ENCODE measurements at places on chromosomes 11 and 22.

DNA sequence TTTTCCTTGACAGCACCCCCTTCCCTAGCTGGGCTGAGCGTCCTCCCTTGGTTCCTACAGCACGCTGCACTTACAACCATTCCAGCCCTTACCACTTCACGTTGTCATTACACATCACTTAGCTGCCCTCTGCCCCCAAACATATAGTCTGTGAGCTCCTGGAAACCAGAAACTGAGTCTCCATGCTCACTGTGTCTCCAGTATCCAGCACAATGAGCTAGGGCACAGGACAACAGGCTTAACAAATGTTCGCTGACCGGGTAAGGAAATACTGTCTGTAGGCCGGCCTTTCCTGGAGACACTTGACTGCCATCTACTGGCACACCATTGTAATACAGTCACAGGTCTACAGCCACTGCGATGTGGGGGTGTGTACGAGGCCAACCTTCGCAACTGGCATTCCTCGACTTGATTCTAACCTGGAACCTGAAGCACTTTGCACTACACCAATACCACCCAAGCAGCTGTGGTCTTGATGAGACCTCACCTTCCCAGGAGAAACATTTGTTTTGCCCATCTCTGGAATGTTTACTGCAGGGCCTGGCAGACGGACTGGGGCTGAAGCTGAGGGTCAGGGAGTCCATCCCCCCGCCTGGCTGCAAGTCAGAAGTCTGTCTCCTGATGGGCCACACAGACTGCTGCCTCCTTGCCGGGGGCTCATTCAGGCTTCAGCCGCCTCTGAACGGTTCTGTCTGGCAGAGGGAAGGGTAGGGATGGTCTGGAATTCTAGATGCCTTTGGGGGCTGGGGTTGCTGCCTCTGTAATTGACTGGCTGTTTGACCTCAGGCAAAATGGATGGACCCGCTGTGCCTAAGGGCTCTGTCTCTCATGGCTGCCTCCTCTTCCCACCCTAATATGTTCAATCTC is 72.0 kb downstream of the SYN3 start:
- peak; percentile 17 for DNase-seq

GRCh38 chr11:108788565-108789199 is 123.8 kb downstream of the DDX10 start:
- DNase-seq, result no peak

DNA sequence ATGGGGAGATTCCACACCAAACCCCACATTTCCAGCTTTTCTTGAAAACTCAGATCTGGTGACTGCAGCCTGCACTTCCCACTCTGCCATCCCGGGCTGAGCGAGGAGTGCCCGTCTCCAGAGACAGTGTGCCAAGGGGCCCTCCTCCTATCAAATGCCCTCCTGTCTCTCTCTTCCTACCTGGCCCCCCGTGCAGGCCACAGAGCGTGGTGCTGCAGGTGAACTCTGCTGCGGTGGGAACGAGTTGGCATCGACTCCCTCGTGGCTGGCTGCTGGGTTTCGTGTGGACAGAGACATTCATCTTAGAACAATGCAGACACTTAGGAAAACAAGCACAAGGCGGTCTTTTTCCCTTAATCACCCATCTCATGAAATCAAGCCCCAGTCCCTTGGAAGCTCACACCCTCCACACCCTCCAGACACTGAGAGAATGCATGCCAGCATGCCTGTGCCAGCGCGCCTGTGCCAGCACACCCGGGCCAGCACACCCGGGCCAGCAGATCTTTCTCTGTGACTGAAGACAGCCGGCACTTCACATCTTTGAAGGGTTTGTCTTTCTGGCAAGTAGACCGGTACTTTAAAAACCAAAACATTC is 65.0 kb downstream of the PARVB start:
- no peak for DNase-seq

DNA sequence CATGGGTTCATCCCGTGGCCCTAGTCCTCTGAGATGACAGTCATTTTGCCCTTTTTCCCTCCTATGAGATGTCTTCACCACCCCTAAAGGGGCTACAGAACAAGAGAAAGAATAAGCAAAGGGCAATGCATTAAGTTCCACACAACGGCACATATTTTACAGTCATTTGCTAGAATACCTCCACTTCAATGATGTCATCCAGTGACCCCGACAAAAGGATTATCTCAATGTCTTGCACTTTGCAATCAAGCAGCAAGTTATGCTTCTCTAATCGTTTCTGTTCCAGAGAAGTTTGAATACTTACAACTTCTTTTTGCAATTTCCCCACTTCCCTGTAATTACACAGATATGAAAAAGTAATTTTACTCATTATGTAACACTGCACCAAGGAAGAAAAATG is 49.9 kb downstream of the FAM118A start:
- DNase-seq, result no peak

- DNase-seq, result no peak
Observed at GRCh38 chr11:791658-792534, 2.0 kb upstream of the CEND1 start.

- no peak for DNase-seq
Observed at GRCh38 chr22:46735747-46736608, 2.1 kb downstream of the CERK start.

DNA sequence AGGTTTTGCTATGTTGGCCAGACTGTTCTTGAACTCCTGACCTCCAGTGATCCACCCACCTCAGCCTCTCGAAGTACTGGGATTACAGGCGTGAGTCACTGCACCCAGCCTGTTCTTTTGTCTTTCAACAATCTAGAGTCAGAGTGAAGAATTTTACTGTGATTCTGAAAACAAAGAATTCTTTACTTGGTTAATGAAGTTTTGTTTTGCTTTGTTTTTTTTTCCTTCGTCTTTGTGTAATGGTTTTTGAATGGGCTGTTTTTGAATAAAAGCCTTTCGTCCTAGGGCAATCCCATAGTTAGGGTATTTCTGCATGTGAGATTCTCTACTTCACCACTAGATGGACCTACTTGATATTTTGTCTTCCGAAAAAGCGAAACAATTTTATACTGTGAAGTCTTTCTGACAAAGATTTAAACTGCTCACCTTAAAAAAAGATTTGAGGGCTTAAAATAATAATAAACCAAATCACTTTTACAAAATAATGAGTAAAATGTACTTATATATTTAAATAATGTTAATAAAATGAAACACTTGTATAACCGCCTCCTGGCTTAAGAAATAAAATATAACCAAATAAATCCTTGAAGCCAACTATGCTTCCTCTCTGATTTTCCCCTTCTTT is 43.4 kb upstream of the SC5D start:
- DNase-seq, result peak; percentile 35

DNA sequence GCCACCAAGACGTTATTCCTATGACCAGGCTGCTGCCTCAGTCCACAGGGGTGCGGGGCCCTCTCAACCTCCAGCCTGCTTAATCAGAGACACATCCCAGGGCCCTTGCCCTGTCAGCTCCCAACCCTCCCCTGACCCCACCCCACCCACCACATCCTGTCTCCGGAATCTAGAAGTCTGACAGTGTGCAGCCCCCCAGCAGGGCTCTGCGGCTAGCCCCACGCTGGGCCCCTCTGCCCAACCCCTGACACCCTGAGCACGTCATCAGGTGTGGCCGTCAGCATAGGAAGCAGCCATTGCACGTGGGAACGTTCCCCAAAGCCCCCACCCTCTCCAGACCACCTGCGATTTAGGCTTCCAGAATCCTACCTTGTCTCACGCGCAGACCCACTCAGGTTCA is 34.3 kb upstream of the IGSF9B start:
- no peak for DNase-seq

DNA sequence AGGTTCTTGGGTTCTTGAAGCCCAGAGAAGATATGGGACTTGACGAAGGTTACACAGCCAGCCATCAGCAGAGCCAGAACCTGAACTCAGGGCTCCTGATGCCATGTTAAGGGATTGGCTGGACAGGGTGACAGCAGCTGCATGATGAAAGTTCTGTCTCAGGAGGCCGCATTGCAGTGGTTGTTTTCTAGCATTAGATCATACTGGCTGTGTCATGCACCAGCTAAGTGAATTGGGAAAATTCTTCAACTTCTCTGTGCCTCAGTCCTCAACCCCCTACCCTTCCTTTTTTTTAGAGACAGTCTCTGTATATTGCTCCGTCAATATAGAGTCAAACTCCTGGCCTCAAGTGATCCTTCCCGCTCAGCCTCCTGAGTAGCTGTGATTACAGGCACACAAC is 5.4 kb upstream of the LTBP3 start:
- no peak for DNase-seq

DNA sequence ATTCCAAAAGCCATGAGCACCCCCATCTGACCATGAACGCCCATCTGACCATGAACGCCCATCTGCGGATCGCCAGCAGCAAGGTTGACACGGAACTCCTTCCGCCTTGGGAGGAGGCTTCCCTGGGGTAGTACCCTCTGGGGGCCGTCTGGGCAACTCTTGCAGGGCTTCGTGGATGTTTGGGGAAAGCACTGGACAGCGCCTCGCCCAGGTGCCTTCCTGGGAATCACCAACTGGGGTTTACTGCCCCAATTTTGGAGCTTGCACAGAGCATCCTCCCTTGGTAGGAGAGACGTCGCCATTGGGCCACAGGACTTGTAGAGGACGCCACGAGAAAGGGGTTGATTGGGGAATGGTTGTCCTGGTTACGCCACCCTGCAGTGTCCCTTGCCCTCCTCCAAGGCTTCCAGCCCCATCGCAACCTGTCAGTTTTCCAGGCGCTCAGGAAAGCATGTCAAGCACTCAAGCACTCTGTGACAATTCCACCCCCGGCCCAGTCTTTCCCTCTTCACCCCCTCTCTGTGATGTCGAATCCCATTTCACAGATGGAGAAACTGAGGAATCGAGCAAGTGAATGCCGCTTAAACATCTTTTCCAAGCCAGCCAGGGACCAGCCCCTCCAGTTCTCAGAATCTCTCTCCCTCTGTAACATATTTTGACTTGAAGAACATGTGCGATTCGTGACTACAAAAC is 914 bp upstream of the PRDM11 start:
- DNase-seq, result no peak

GRCh38 chr11:29208117-29208516 is 808.7 kb downstream of the KCNA4 start:
- DNase-seq, result no peak

GRCh38 chr11:83921447-83922192 is 635.5 kb upstream of the CCDC90B start:
- no peak for DNase-seq

GRCh38 chr11:120352405-120352804 is 16.2 kb downstream of the ARHGEF12 start:
- no peak for DNase-seq

DNA sequence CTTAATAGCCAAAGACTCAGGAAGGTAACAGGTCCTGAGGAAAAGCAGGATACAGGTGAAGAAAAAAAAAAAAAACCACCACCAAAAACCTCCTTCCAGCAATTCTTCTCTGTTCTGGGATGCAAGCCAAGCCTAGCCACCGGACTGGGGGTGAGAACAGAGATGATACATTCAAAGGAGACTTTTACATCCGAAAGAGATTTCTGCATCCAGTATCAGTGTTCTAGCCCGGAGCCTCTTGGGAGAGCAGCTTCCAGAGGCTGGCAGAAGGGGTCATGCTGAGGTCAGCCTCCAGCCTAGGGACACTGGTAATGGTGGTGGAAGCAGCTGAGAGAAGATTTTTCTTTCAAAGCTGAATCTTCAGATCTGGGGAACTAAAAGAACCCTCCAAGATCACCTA is 76.2 kb downstream of the KCNC1 start:
- no peak for DNase-seq

DNA sequence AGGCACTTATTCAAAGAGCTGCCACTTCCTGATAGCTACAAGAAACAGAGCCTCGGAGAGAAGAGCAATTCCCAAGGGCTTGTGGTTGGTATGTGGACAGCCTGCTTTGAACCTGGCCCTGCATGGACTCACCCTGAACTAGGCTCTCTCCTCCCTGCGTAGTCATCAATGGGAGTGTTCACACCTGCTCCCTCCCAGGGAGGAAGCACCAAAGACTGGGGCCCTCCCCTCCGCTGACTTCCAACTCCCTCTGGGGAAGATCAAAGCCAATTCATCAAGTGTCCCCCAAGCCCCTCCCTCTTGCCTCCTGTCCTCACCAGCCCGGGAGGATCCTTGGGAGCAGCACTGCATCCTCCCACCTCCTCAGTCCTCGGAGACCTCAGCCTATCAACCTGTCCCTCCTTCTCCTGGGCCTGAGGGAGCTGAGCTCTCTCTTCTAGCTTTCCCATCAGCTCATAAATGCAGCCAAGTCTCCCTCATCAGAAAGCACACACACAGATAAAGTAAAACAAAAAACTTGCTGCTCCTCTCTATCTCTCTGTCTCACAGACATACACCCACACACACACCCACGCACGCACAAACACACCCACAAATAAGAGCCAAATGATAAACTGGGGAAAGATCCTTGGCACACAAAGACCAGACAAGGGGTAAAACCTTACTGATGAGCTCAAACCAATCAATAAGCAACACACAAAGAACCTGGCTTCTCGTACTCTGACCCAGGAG is 3.3 kb downstream of the A4GALT start:
- no peak for DNase-seq

GRCh38 chr11:26297189-26297975 is 34.5 kb upstream of the ANO3 start:
- DNase-seq, result no peak

DNA sequence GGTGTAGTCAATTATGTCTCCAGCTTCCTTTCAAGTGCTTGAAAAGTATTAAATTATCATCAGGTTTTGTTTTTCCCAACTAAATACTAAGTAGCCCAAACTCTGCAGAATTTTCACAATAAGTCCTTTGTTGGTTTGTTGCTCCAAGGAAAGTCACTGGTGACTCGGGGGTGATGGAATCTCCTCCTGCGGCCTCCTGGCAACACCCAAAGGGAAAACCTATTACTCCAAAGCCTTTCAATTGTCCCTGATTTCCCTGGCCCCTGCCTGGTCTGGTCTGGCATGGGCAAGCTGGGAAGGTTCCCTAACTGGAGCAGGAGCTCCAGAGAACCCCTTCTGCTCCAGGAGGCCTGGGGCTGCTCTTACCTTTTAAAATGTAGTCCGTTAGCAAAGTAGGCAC is 47.9 kb downstream of the FEZ1 start:
- DNase-seq, result no peak

DNA sequence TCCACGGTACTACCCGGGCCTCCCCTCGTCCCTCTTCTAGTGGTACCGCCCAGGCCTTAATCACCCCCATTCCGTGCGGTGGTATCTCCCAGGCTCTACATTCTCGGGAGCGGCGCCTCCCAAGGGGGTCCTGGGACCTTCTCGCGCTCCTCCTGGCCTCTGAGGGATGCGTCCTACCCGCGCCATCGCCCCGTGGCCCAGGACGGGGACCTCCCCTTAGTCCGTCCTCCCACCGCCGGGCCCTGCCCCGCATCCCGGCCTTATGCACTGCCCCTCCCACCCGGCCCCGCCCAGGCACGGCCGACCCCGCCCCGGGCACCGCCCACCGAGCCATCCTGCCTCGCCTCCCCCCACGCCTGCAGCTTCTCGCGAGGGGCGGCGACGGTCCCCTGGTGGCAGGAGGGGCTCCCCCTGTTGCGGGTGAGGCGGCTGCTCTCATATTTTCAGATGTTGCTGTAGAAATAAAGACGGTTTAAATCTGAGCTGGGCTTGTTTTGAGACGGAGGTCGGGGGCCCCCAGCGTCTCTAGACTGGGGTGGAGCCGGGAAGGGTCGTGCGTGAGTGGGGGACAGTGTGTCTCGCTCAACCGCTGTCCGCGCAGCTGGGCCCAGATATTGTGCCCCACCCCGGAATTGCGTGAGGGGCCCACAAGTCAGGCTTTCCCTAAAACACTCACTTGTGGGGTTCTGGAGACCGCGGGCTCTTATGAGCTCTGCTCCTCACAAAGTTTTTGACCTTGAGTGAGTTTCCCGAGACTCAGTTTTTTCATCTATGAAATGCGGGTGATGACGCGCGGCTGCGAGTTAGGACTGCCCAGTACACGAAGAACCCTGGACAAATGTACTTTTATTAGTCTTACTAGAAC is 828 bp upstream of the RAB1B start:
- peak; percentile 85 for DNase-seq
